AG20443 (cell line): ENCODE measurements at places on chromosomes 4 and X.
A peak's percentile ranks its signal among the peaks of the same experiment; 100 is the strongest.

DNA sequence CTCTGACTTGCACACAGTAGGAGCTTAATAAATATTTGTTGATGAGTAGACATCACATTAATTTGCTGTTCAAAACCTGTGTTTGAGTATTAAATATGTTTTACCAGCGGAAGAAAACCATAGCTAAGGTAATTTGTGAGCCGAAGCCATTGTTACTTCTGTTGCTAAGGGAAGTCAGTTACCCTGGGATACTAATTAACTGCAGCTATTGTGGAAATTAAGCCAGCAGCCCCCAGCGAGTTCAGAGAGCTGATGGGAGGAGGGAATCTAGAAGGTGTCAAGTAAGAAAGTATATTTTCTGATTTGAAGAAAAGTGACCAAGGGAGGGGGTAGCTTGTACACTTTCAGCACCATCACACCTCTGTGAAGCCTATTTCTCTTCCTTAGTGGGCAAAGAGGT is 76.7 kb upstream of the IGSF1 start:
- DNase-seq, result no peak

DNA sequence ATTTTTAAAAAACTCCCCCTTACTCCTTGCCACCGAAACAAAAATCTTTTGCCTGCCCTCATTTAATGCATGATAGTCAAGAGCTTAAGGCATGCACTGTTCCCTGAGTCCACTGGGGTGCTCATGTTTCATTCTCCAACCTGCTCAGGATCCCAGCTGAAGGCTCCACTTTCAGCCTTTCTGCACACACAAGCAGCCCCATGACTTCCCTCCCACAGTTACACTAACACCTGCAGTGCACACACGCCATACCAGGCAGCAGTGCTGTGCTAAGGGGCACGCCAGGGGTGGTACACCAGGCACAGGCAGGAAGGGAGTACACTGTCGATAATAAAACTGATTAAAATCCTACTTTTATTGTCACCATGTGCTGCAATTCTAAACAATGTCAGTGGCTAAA is 385.2 kb downstream of the BMPR1B start:
- no peak for DNase-seq

- no peak for DNase-seq
Observed at GRCh38 chr4:147965056-147965455, 233.2 kb downstream of the ARHGAP10 start.

DNA sequence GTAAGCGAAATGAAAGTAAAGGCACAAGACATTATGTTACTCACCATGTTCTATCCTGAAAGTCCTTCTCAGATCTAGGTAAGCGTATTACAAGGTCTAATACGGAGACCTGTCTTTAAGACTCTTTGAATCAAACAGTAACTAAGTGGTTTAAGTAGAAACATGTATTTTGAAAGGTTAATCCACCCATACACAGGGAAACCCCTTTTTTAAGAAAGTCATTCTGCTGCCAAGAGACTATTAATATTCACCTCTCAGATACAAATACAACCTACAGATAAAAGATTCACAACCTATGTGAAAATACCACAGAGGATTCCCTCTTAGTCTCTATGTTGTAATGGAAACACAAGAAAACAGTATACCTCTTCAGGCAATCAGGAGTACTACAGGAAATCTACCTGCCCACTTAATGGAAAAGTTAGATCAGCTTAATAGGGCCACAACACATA is 63.2 kb upstream of the TNIP3 start:
- DNase-seq, result no peak

DNA sequence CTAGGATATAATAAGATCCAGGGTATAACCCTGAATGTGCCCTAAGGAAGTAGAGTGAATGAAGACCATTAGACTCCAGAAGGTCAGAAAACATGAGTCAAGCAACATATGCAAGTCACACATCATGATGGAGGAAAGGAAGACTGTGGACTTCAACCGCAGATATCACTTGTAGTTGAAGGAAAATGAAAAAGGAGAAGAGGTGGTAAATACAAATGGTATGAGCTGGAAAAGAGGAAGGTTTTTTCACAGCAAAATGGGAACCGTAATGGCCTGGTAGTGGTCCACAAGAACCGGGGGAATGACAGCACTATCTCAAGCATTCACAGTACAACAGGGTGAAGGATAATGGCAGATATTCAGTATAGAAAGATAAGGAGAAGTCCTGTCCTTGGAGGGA is 5.2 kb upstream of the SCFD2 start:
- DNase-seq, result no peak

DNA sequence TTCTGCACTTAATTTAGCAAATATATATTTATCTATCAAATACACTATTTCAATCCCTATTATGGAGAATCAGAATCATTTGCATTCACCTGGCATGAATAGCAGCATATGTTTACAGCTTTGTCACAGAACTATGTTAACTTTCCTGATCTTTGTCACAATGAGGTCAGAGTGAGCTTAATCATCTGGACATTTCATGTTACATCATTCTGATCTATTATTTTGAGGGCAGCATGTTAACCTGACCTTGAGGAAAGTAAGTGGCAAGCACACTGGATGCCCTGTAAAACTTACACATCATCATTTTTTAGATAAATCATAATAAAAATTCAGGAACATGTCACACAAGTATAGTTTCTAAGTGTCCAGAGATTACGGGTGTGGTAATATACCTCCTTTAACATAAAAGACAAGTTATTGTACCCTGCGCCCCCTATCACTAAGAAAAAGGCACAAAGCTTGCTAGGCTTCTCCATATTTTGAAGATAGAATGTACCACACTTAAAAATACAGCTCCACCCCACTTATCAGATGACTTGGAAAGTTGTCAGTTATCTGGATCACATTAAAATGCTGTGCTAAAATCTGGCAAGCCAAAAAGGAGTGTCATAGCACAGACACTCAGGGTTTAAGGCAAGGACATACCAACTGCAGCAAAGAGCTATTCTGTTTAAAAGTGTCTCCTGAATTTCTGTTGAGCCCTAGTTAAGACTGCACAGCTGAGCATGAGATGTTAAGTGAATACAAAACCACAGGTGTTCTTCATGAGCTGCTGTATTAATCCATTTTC is 182.7 kb upstream of the FAT4 start:
- DNase-seq, result peak; percentile 14

GRCh38 chr4:3343358-3343757 is 50.5 kb downstream of the RGS12 start:
- DNase-seq, result no peak

GRCh38 chrX:109403922-109404321 is 78.0 kb downstream of the GUCY2F start:
- DNase-seq, result no peak
